Stimulated activated CD8-positive, alpha-beta memory T cell treated with anti-CD3 and anti-CD28 coated beads, Interleukin-7, amount 100 ng/mL, for 1 hour (primary cell): ENCODE measurements at places on chromosomes 12 and 14.

DNA sequence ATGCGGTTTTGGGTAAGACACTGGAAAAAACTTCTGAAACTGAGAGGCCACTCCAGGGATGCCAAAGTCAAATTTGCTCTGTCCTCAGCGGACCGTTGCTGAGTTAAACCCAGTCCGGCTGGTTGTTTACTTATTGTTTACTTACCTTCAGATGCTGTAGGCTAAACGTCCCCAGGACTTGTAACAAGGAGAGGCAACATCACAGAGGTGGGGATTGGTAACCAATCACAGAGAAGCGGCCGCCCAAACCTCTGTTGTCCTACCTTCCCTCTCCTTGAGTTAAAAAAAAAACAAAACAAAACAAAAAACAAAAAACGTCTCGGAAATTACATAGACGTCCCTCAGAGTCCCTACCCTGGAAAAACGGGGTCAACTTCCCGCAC, 380 bp downstream of the ANO2 start:
- no peak for DNase-seq

DNA sequence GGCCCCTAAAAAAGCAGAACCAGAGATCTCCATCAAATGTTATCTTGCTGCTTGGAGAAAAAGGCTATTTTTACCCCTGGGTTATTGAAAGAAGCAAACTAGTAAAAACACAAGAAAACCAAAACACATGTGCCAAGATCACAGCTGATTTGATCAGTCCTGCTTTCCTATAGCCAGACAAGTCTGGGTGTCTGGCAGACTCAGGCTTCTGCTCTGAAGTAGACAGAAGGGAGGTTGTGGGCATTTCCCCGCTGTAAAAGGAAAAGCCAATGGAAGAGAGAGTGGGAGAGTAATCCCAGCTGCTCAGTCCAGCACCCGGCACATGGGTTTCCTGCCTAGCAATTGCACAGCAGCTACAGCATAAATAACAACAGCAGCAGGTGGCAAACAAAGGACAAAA, 177.9 kb downstream of the PHLDA1 start:
- no peak for DNase-seq

DNA sequence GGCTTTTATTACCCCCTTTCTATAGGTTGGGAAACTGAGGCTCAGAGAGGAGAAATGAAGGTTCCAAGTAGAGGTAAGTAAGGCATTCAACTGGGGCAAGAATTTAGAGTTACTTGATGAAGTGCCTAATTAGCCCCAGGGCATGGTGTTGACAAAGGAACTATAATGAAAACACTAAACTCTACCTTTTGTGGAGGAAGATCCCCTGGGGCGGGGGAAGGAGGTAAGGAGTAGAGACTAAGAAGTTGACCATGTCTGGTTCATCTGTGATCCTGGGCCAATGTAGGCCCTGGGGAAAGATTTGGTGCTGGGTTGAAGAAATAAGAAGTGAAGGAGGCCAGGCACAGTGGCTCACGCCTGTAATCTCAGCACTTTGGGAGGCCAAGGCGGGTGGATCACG, 16.2 kb upstream of the COX6A1 start:
- no peak for DNase-seq

DNA sequence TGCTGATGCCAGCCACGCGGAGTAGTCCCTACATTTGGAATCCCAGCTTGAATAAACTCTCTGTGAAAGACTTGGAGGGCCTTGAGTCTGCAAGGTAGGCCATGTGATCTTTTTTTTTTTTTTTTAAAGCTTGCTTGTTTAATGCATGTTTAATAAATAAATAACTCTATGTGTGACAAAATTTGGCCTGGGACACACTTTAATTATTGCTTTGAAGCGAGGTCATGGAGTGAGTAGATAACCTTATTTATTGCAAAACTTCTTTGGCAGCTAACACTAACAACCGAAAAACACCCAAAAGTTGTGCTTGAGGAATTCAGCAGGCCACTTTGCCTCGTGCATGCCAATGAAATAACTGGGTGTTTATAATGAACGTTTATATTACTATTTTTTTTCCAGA, 382.2 kb downstream of the FLRT2 start:
- DNase-seq = no peak

- peak; percentile 83 for DNase-seq
These were observed at the start of gene NUDT14 for GRCh38 chr14:105180592-105181548. TSS of gene NUDT14 (minus strand) at chr14:105181312. CDS start at chr14:105181209, 103 bp downstream.

GRCh38 chr14:100079726-100080005, 14.4 kb downstream of the EVL start:
- no peak for DNase-seq

DNA sequence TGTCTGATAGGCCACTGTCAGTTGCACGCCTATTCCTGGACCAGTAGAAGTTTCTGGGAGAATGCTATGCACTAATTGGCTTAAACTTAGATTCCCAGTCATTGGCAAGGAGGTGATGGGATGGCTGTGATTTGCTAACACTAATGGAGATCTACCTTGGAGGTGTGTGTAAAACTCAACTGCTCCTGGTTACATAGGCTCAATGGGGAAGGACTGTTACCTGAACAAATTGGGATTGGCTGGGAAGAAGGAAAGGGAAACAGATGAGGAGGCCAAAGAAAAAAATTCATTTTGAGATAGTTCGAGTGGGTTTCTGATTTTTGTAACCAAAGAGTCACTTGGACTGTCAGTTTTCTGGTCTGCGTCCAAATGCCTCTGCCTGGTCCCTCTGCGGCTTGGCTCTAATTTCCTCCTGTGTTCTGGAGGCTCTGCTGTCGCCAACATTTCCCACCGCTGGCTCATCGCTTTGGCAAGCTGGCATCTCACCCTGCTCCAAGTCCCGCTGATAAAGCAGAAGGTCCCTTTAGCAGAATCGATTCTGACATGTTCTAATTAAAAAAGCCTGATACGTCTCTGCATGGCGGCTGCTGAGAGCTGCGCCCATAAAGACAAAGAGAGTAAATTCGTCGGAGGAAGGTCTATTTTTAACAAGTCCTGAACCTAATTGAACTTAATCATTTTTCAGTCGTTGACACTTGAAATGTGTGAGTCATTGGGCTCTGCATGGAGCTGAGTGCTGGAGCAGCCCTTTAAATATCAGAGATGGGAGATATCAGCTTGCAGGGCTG, 2.0 kb upstream of the CCDC63 start:
- DNase-seq = no peak

DNA sequence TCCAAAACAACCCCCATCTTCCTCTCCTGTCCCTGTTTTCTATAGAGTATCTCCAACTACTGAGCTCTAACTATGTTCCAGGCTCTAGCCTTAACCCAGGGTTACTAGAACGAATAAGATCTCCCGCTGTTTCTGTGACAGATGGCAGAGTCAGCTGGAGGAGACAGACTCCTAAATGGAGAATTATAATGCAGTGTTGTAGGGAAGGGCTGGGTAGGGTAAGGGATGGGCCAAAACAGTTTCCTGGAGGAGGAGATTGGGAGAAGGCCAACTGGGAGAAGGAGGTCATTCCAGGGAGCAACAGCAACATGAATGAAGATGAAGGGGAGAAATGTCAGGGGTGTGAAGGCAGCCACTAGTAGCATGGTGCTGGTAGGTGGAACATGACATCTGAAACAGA, 73.4 kb upstream of the ANO4 start:
- DNase-seq = no peak

GRCh38 chr12:130977046-130977742, 23.5 kb downstream of the ADGRD1 start:
- no peak for DNase-seq

GRCh38 chr12:40137252-40137651, 31.4 kb upstream of the SLC2A13 start:
- DNase-seq = no peak

GRCh38 chr12:107439026-107439738, 246.4 kb upstream of the PWP1 start:
- no peak for DNase-seq

DNA sequence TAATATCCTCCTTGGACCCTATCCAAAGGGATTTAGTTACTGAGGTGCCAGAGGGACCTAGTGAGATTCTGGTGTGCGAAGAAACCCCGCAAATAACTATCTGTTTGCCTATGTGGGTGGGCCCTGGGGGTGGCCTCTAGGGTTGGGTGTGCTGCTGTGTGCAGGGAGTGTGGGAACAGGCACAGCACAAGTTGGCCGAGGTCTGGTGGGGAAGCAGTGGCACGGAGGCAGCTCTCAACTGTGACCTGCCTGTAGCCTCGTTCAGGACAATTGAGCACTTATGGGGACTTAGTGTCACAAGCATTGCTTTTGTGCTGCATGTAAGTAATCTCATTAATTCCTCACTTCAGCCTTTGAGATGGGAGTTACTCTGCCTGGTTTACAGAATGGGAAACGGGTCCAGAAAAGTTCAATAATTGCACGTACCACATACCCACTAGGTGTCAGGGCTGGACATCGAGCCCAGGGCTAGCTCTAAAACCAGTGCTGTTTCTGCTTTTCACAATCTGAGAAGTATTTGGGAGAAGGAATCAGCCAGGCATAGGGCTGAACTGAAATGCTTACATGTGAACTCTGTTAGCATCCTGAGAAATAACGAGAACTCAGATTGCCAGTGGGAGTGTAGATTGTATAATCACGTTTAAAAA, 58.8 kb downstream of the TECPR2 start:
- DNase-seq = no peak

GRCh38 chr14:105841022-105842009, 314.9 kb downstream of the TMEM121 start:
- DNase-seq = no peak

DNA sequence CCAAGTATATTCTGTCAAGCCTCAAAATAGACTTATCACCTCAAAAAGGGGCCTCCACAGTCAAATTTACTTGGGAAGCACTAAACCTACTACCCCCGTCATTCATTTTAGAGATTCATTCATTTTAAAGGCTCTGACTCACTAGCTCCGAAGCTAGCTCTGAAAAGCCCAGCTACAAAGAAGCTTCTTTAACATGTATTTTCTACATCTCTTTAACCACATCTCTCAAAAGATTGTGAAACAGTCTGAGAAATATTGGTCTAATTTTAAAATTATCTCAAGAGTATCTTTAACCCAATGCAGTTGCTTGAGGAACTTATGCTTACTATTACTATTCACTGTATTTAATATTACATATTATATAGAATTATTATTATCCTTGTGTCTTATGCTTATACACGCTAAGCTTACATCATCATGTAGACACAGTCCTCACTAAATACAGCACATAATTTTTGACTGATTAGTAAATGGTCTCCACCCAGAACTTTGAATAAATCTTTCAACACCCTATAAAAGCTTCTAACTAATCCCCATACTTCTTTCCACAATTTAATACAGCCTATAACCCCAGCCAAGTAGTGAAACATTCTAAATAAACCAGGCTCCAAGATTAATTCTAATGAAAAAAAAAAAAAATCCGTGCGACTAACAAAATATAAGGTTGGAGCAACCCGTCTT, 7.8 kb downstream of the NT5DC3 start:
- DNase-seq = no peak

DNA sequence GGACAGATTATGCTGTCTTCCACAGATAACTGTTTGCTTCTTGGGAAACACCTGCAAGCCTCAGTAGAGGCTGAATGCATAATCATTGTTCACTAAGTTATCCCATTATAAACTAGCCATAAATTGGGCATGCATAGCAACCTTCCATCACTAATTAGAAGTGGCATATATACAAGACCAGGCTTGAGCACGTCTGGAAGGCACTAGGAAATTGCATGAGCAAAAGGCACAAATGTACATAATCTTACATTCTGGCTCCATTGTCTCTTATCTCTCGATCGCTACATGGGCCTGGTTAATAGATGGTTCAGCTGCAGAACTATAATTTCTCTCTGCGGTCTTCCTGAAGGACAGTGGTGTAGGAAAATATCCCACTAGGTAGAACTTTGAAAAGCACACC, 679.2 kb downstream of the RPL10L start:
- DNase-seq = no peak

DNA sequence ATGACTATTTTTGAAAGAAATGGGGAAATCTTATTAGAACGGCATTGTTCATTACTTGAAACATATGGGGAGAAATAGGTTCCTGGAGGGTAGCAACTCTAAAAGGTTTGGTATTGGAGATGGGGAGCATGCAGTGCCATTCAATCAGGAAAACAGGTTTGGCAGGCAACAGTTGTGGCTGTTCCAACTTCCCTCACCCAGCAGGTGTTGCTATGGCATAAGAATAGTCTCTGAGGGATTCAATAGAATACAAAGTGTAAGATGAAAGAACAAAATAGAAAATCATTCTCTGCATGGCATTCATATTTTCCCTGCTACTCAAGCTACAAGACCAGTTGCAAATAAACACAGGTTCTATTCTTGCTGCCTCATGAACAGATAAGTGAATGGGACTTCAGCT, 393.3 kb upstream of the RPL10L start:
- no peak for DNase-seq

DNA sequence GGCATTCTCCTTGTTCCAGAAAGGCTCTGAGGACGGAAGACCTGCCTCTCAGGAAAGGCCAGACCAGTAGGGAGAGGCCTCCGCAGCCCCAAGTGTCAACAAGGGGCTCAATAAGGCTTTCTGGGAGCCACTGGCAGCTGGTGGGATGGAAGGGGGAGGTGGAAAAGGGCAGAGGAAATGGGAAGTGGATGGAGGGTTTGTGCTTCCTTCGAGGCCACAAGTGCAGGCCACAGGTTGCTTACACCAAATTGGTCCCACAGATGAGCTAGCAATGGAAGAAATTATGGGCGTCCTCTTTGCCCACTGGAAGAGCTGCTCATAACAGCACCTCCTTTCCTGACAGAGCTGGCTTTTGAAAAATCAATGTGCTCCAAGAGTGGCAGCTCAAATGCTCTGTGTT, 28.2 kb downstream of the P2RX4 start:
- DNase-seq = no peak

GRCh38 chr14:73176685-73177084, 40.4 kb downstream of the PSEN1 start:
- no peak for DNase-seq

GRCh38 chr14:58849601-58850000, 211.8 kb downstream of the DACT1 start:
- no peak for DNase-seq

- DNase-seq = no peak
These were observed 379.8 kb upstream of the PRICKLE1 start for GRCh38 chr12:42969355-42969754.

DNA sequence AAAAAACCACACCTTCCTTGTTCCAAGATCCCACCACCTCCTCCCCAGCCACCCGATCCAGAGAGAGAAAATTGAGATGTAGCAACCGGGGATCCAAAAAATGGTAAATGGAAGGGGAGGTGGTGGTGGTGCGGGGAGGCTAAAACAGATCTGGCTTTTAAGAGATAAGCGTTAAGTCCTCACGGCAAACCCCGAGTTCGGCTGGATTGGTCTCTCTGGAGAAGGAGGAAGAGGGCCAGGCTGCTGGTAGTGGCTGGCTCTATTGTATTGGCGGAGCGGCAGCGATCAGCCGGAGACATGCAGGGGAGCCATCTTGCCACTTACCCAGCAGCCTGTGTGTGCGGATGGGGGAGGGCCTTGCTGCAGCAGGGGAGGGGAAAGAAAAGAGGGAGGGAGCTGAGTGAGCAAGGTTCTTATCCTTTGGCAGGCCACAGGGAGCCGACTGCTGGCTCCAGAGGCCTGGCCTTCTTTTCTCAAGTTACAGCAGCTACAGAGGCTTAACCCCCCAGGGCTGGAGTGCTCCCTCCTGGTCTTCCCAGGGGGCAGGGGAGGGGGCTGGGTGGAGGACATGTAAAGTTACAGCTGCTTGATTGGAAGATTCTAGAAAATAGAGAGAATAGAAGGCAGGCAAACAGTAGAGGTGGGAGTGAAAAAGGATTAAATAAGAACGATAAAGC, 14.1 kb upstream of the CDH24 start:
- peak; percentile 32 for DNase-seq
